CD8-positive, alpha-beta memory T cell (primary cell): ENCODE measurements at places on chromosomes 3 and 15.

- no peak for DNase-seq
Observed at GRCh38 chr15:60795471-60795870, 316.5 kb upstream of the ICE2 start.

DNA sequence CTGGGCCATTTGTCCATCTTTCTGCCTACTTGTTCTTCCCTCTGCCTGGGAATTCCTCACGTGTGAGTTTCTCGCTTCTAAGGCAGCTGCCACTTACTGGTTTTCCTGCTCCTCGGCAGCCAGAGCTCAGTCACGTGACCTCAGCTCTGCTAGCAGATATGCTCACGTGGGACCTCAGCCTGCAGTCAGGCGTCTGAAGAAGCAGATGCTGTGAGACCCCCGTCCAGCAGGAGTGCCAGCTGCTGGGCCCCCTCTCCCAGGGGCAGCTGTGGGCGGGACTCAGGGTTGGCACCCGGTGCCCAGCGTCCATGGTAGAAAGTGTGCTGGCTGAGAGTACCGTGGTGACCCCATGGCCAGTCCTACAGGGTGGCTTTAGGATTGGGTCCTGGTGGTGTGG, 161.3 kb upstream of the TLE3 start:
- DNase-seq: peak; percentile 44

- no peak for DNase-seq
Observed at GRCh38 chr3:15325228-15325627, 7.2 kb downstream of the SH3BP5 start.

DNA sequence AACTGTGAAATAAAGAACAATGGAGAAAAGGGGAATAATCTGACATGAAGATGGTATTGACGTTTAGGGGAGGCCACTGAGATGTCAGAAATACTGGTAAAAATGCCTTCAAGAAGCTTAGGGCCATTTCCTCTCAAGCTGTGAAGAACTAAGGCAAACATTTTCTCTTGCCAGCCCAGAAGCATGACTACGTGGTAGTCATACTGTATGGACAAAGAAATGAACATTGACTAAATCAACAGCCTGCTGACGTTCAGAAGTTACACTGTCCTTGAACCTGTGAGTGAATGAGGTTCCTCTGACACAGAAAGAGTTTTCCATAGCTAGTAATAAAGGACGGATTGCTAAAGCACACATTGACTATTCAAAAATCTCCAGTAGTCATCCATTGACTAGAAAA, 121.0 kb downstream of the P3H2 start:
- DNase-seq: no peak

DNA sequence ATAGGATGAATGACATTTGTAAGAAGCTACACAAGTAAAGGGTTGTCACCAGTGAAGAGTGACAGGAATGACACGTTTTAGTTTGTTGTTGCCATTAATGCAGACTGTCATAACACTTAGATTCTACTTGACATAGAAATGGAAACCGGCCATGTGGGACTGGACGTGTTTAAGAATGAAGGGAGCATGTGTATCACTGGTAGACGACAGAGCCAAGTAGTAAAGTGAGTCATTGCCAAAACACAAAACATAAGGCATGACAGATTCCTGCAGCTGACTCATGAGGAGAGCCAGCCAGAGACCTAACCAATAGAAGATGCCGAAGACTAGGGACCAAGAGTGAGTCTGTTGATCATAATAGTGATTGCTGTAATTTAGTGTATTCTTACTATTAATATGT, 106.2 kb upstream of the PLAAT1 start:
- no peak for DNase-seq

DNA sequence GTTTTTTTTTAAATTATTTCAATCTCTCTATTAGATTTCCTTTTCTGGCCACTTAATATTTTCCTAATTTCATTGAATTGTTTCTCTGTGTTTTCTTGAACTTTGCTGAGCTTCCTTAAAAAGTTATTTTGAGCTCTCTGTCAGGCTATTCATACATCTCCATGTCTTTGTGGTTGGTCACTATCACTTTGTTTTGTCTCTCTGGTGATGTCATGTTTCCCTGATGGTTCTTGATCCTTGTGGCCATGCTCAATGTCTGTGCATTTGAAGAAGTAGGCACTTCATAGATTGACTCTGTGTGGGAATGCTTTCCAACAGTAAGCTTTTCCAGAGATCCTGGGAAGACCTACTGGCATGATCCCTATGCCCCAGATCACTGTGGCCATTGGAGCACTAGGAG, 18.6 kb downstream of the CD200R1 start:
- DNase-seq: no peak

DNA sequence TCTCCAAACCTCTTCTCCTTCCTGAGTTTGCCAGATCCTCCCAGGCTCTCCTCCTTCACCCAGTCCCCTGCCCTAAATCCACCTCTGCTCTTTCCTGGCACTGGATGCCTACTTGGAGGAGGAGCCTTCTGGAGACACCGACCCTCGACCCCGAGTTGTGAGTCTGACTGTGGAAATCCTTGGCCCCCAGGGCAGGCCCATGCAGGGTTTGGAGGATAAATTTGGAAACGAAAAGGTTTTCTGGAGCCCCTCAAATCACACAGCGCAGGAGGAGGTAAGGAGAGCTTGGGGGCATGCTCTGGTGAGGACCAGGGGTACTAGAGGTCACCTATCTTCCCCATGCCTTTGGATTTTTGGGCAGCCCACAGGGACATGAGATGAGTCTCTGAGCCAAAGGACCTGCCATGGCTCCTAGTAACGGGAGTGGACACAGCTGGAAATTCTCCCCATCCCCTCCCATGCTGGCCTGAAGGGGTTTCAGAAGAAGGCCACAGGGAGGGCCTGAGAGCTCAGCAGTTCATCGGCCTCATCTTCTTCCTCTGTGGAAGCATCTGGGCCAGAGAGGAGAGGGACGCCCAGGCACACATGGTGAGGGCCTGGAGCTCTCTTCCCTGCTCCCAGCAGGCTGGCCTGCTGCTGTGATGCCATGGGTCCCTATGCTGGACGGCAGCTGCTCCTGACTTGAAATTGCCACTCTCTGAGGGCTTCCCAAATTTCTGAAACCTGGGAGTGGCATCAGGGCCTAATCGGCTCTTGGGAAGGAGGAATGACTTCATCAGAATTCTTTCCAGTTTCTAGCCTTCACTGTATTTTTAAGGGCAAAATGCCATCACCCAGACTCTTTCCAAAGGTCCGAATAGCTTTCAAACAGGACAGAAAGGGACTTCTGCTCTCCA, 68.6 kb upstream of the ITGA11 start:
- DNase-seq: no peak

DNA sequence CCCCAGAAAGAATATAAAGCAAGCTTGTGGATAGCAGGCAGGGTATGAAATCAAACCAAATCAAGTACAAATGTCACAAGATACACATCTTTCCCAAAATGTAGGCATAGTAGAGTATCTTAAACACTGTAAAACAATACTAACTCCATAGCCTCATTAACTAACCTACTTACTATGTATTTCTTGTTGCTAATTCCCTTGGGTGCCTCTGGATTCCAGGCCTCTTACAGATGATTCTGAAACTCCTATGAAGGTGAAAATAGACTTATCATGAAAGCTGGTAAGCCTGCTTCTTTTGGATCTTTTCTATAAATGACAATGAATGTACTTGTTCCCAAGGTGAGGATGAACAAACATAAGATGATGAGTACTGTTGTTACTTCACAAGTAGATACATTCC, 93.8 kb downstream of the FRMD5 start:
- DNase-seq: no peak

DNA sequence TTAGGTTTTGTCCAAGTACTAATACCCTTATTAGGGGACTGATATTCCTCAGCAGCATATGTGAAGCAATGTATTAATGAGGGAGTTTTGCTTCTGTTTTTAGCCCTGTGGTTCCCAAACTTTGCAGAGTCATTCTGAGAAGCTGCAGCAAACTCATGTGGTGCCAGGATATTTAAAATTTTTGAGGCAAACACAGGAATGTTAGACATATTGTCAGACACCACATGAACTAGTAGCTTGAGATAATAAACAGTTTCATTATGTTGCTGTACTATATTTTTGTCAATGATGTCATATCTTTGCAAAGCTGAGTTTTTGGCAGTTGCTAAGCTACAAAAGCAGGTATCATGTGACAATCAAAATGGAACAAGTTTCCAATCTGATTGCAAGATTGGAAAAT, 36.6 kb downstream of the ATP6V1A start:
- no peak for DNase-seq

DNA sequence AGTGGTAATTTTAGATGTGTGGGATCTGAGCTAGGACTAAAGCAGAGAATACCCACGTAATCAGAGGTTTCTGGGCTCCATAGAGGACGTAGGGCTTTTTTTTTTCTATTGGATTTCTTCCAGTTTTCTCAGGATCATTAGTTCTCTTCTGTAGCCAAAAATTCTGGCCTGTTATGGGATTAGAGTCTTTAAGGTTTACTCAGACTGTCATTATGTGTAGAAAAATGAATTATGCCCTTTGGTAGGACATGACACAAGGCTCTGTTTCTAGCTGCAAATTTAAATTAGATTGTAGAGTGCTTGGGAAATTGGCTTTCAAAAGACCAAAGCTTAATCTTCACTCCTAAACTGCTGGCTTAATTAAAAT, 1.9 kb downstream of the SETD5 start:
- DNase-seq: no peak

GRCh38 chr15:60138397-60138968, 134.4 kb downstream of the FOXB1 start:
- no peak for DNase-seq

- no peak for DNase-seq
Observed at GRCh38 chr3:30708472-30708871, 102.1 kb downstream of the TGFBR2 start.

DNA sequence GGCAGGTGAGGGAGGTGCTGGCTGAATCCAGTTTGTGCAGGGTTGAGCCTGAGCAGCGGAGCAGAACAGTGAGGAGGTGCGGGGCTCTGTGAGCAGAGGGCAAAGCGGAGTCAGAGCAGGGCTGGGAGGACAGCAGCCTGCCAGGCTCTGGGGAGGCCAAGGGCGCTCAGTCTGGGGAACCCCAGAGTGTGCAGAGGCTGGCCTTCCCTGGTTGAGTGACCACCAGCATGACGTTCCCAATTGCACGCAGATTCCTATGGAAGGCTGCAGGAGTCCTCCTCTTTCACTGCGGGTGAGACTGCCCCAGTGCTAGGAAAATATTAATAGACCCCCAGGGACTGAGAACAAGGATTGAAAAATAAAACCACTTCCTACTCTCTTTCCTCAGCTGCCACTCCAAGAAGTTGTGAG, 13.2 kb downstream of the MRAS start:
- no peak for DNase-seq

GRCh38 chr3:142009029-142009428, 132.6 kb downstream of the ATP1B3 start:
- no peak for DNase-seq

DNA sequence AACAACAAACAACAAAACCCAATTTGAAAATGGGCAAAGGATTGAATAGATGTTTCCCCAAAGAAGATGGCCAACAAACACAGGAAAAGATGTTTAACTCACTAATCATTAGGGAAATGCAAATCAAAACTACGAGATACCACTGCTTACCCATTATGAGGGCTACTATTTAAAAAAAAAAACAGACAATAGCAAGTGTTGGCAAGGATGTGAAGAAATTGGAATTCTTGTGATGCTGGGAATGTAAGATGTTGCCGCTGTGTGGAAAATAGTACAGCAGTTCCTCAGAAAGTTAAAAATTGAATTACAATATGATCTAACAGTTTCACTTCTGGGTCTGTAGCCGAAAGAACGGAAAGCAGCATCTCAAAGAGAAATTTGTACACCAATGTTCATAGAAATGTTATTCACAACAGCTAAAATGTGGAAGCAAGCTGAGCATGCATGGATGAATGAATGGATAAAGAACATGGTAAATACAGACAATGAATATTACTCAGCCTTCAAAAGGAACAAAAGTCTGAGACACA, 121.9 kb downstream of the CHSY1 start:
- no peak for DNase-seq

DNA sequence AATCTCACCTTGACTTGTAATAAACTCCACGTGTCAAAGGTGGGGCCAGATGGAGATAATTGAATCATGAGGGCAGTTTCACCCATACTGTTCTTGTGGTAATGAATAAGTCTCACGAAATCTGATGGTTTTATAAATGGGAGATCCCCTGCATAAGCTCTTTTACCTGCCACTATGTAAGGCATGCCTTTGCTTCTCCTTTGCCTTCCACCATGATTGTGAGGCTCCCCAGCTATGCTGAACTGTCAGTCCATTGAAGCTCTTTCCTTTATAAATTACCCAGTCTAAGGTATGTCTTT, 45.5 kb downstream of the SUCNR1 start:
- DNase-seq: no peak

- no peak for DNase-seq
Observed at GRCh38 chr3:37940242-37940908, 50.2 kb upstream of the VILL start.

DNA sequence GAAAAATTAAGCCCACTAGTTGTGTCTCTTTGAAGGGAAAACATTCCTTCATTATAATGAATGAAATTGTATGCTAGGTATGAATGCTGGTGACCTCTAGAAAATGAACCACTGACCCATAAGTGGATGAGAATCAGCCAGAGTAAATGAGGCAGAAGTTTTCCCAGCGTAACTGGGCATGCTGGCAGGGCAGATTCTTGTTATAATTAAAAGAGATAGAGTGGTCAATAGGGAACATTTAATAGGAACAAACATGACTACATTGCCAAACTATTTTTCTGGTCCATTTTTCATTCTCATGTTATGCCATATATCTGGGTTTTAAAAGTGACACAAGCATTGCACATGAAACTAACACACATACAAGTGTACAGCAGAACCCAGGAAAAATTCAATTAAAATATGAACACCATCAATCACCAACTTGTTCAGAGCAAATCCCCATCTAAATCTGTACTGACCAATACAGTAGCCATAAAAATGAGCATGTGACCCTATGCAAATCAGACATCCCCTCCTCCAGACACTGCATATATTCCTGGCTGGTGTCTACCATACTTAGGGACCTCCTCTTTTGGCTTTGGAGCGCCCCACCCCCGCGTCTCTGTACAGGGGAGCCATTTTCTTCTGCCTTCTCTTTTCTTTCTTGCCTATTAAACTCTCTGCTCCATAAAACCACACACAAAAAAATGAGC, 4.0 kb downstream of the CLRN1 start:
- DNase-seq: no peak
